Lung (tissue), 17 donors: ENCODE measurements at places on chromosomes 11 and 22.

DNA sequence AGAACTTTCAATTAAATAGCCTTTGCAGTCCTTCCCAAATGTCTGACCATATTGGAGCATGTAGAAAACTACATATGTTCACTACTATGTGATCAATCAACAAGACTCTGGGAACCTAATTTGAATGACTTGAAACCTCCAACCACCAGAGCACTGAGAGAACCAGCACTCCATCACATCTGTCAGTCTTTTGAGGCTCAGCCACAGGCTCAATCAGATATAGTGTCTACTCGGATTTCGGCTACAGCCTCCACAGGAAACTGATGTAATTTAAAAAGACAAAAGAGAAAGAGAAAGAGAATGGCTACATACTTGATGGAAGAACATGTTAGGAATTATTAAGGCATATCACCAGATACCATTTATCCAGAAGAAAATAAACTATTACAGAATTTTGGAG, 859.0 kb downstream of the FAM181B start:
- no peak for DNase-seq

DNA sequence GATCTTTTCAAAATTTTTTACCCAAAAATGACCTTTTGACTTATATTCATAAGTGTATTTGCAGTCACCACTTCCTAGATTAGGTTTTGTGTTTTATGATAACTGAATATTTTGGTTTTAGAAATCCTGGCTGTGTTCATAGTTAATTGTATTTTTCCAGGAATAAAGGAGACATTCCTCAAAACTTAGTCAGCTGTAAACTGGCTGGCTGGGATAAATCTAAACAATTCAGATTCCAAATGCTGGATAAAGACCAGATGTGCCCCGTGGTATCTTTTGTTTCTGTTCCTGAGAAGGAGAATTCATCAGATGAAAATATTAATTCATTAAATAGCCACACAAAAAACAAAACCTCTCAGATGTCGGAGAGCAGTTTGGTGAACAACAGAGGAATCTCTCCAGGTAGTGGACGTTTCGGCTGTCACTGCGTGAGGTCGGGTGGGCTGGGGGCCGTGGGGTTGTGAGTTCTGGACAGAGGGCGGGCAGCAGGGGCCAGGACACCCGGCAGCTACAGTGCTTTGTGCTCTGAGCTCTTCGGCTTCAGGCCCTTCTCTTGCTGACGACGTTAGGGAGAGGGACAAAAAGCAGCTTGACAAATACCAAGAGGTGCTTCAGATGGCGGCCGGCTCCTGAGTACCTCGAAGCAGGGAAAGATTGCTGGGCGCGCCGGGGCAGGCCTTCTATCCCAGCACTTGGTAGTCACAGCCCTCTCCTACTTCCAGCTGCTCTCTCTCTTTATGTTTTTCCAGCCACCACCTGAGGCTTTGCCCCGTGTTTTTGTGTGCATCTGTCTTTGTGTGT, 24.6 kb downstream of the MOV10L1 start:
- DNase-seq, result peak; percentile 85

DNA sequence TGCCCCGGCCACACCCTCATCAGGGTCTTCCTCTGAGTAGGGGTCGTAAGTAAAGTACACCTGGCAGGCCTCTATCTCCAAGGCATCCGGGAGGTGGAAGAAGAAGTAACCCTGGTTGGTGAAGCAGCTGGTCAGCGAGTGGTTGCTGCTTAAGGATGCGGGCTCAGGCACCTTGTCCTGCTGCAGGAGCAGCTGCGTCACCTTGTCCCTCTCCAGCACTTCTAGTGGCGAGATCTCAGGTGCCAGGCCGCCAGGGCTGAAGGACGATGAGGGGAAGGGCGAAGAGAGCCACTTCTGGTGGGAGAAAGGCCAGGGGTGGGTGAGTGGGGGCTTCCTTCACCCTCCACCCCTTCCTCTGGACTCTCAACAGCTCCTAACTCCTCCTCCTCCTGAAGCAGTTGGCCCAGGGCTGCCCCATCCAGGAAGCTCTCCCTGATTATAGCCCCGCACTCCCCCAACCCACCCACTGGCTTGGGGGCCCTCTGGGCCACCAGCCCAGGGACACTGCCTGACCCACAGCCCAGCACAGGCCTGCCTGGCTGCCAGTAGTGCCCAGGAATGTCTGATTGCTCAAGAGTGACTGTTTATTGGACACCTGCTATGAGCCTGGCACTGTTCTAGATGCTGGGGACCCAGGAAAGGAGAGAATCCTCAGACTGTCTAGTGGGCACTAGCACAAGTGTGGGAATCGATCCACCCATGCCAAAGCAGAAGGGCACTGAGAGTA, 19.2 kb upstream of the TMPRSS6 start:
- DNase-seq, result no peak

- no peak for DNase-seq
Measured at GRCh38 chr11:113481672-113482071, 6.5 kb upstream of the DRD2 start.

- no peak for DNase-seq
Measured at GRCh38 chr22:25774575-25775026, 32.6 kb downstream of the MYO18B start.

GRCh38 chr11:113896156-113896879, 8.3 kb upstream of the HTR3B start:
- DNase-seq, result peak; percentile 50

GRCh38 chr11:60197442-60197841, 14.6 kb upstream of the MS4A6A start:
- no peak for DNase-seq

DNA sequence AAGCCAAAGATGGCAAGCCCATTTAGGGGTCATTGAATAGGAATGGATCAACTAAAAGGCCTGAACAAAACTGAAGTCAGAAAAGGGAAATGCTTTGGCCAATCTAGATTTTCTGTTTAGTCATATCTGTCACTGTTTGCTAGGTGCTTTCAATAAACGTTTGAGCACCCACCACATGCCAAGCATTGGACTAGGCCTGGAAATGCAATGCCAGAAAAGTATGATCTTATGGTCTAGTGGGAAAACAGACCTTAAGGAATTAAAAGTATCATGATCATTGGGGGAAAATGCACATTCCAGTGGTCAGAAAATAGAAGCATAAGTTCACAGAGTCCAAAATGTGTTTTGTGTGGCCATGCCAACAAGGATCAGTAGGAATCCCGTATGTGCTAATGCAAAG, 76.8 kb upstream of the BIRC3 start:
- no peak for DNase-seq

DNA sequence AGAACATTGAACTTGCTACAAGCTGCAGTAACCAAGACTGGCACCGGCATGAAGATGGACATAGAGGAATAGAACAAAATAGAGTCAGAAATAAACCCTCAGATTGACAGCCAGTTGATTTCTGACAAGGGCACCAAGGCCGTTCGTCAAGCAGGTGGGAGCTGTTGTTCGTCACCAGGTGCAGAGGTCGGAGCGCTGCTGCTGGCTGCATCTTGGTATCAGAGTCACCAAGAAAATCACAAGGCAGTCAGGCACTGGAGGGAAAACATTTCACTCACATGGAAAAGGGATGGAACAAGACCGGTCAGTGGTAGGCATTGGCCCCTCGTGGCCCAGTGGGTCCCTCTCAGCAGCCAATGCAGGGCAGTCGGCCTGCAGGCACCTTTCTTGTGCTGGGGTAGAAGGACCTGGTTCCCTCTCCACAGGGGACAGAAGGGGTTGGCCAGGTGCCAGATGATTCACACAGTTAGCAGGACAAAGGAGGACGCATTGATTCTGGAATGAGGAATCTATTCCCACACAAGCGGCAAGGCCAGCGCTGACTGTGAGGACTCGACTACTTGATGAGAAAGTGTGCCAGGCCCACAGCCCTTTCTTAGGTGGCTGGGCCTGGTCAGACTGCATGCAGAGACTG, 115.8 kb upstream of the FGF3 start:
- no peak for DNase-seq

DNA sequence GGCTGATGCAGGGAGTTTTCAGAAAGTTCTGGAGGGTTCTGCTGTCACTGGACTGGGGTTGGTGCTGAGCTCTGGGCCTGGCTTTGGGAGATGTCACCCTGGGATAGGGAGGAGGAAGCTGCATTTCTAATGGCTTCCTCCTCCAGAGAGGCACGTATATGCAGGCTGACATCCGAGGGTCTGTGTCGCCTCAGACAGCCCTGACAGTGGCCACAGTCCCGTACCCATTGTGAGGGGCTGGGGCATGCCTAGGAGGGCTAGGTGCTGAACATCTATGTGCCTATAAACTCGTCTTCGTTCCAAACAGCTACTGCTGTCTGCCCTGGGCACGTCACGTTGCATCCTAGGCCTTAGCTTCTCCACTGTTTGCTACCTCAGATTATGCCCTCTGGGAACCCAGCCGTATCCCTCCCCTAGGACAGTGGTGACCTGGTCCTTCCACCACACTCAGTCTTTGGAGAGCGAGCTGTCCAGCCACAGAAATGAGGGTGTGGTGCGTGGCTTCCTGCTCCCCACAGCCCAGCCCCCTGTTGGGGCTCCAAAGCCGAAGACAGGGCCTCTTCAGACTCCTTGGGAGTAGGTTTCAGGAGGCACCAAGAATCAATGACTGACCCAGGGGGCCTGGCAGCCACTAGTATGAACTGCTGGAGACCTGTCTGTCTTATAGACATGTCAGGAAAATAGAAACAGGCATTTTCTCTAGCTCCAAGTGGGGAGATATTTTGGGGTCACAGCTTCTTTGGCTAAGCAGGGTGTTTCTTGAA, 26.4 kb downstream of the ADAMTS15 start:
- no peak for DNase-seq

DNA sequence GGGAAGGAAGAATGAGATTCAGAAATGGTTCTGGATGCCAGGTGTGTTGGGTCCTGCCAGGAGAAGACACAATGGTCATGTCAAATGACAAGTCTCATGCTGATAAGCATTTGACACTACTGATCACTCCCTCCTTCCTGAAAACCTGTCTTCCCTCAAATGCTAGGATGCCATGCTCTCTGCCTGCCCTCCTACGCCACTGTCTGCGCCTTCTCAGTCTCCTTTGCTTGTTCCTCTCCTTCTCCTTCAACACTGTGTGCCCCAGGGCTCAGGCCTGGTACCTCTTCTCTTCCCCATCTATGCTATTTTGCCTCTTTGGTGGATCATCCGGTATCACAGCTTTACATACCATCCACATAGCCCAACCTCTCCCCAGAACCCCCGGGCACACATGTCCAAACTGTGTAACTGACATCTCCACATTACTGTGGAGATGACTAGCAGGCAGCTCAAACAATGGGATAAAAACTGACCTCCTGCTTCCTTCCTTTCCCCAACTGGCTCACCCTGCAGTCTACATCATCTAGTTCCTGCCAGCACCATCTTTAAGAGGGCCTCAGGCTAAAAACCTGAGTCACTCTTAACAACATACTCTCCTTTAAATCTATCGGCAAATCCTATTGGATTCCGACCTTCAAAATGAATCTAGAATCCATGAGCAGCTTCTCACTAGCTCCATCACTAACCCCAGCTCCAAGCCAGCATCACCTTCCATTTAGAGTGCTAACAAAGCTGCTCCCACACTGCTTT, 8.2 kb downstream of the AP1B1 start:
- DNase-seq, result no peak

GRCh38 chr22:40594346-40594745, 42.2 kb downstream of the MRTFA start:
- no peak for DNase-seq

DNA sequence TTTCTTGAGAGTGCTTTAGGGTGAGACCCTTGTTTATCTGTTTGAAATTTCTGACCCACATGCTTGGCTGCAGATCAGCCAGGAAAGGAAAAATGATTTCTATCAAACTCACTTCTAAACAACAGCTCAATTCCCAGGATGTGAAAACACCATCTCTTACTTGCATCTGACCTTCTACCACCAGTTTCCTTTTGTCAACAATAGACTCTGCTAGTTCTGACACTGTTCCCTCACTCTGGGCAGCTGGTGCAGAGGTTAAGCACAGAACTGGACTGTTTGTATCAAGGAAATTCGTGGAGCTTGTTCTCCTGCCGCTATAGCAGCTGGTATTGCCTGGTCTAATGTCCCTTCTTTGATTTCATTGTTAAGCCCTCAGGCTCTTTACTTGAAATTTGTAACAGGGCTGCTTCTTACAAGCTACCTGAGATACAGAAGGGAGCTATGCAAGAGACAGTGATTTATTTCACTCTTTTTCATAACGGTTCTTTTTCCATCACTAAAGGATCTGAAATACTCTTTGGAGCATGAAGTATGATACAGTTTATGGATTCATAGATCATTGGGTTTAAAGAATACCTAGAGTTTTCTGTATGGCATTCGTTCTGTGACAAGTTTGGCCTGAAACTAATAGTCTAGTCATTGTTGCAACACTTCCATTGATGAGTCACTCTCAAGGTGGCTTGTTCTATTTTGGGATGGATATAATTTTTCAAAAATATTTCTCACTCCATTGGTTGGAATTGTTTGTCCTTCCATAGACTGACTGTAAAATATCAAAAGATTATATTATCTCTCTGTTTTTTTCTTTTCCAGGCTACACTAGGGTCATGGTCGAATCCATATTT, 178.2 kb upstream of the ZC3H12C start:
- DNase-seq, result no peak

DNA sequence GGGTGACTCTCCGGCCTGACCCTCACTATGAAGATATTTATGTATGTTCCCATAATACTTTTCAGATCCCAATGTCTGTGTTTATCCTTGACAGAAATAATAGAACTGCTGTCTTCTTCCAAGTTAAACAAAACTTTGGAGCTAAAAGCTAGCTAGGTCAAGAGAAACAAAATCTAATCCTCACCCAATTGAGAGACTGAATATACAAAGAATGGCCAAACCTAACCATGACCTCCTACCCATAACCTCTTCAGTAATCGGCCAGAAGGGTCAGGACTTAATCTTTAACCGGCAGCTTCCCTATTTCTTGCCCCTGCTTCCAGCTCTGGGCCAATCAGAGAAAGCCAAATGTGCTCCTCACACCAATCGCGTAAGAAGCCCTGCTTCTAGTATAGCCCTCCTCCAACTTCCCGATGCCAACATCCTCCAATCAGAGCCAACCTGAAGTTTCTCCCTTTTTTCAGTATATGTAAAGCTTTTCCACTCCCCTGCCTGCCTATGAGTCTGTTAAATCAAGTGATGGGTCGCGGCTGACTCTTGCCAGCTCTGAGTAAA, 1.7 kb upstream of the DDX6 start:
- DNase-seq, result peak; percentile 84

- peak; percentile 76 for DNase-seq
Measured at GRCh38 chr22:36301384-36301828, 48.5 kb downstream of the APOL1 start.

DNA sequence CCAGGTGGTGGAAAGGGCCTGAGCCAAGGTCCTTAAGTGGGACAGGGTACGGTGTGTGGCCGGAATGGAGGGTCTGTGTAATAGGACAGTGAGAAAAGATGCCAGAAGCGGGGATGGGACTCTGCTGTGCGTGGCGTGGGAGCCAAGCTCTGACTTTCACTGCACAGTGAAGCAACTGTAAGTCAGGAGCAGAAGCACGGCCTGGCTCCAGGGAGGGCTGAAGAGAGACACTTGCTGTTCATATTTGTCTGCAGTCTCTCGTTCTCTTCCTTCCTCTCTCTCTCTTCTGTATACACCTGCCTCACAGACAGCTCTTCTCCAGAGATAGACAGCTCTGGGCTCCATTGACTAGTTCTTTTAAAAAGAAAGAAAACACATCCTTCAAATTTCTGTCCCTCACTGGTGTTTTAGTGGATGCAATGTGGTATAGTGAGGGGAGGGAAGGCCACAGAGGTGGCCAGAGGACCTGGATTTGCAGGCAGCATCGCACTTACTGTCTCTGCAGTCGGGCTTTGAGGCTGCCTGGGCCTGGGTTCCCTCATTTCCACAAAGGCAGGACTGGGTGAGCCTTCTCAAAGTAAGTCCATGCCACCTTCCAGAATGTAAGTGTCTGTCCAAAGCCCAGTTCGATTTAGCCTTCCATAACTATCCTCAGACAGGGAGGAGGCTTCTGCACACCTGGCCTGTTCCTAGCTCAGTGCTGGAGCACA, 2.1 kb downstream of the IL17RA start:
- no peak for DNase-seq

- DNase-seq, result peak; percentile 32
Measured at GRCh38 chr11:57269571-57270021, 32.5 kb upstream of the APLNR start.
